ENCODE measurements at places on chromosomes 11 and 22. TPM values are rescaled to one million over a fixed set of nuclear protein-coding genes. Genes with fewer than 3 reads are reported as not detected.

- H3K4me1 ChIP-seq: peaks cover 23% of the 10 kb centered on the region
- no peaks in the 10 kb centered on the region for H3K36me3 ChIP-seq
- no peaks in the 10 kb centered on the region for H3K27me3 ChIP-seq
Measured at GRCh38 chr22:23251445-23252093, 71.3 kb downstream of the BCR start.

DNA sequence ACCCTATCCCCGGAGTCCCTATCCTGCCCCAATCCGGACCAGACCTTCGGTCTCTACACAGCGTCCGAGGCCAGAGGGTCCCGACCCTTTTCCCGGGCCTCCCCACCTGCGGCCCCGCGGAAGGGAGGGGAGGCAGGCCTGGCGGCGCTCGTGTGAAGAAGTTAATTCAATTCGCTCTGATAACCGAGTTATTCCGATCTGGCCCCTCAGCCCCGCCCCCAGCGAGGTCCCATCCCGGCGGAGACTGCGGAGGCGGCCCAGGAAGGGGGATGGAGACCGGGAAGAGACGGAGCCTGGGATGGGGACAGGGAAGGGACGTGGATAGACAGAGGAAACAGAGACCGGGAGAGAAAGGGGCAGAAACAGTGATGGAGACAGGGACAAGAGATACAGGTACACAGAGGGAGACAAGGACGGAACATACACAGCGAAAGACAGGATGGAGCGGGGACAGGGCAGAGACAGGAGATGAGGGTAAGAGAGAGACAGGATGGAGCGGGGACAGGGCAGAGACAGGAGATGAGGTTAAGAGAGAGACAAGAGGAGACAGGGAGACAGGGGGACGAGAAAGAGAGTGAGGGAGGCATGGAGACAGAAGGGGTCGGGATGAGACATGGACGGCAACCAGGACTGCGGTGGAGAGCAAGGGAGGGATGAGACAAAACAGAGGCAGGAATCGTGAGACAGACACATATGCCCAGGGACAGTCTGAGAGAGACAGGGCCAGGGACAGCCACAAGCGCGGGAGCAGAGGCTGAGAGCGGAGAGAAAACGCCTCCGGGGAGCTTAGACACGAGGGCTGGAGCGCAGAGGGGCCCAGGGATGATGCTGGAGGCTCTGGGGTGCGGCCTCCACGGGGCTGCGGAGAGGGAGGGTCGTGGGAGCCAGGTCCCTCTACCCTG is 636 bp upstream of the PHOX2A start:
- H3K36me3 ChIP-seq: no peaks in the 10 kb centered on the region
- no peak overlapping the region for H3K27ac ChIP-seq
- no peak overlapping the region for H3K4me3 ChIP-seq
- H3K4me1 ChIP-seq: peaks cover 33% of the 10 kb centered on the region

DNA sequence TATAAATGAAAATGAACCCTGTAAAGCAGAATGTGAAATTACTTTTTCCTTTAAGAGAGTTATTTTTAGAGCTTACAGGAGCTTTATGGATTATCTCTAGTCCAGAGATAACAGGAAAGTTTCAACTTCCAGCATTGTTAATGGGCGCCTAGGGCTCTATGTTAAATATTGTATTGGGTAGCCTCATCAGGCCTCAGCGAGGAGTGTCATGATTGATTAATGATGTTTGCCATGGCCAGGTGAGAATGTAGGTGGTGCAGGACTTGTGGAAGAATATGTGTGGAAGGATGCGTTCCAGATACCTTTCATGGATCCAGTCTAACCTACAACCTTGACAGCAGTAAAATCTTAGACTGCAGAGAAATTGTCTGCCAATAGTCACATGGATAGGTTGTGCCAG is 50.6 kb downstream of the ME3 start:
- no peak overlapping the region for H3K27ac ChIP-seq
- H3K27me3 ChIP-seq: no peaks in the 10 kb centered on the region
- no peak for DNase-seq
- no peaks in the 10 kb centered on the region for H3K36me3 ChIP-seq
- peaks cover 4% of the 10 kb centered on the region for H3K4me1 ChIP-seq
- no peak overlapping the region for H3K4me3 ChIP-seq

DNA sequence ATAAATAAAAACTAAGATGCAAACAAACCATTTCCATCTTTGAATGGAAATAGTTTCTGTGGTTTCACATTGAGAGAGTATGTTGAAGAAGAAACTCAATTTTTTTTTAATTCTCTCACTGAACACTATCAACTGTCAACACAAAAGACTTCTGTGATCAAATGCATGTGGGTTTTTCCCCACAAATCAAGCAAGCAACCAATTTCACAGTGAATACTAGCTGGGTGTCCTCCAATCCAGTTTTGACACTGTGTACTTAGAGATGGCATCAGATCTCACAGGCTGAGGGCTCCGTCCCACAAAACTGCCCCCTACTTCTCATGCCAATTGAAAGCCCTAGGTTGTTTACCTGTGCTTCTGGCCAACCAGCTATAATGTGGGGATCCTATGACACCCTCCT is 34.5 kb downstream of the CTSC start:
- H3K4me3 ChIP-seq: no peak overlapping the region
- H3K4me1 ChIP-seq: peaks cover 19% of the 10 kb centered on the region
- H3K27ac ChIP-seq: no peak overlapping the region
- no peaks in the 10 kb centered on the region for H3K27me3 ChIP-seq
- H3K36me3 ChIP-seq: peaks cover 15% of the 10 kb centered on the region

GRCh38 chr22:42895087-42895486 is 38.0 kb upstream of the ARFGAP3 start:
- no peak for DNase-seq
- H3K4me3 ChIP-seq: no peak overlapping the region
- no peaks in the 10 kb centered on the region for H3K27me3 ChIP-seq
- H3K36me3 ChIP-seq: peaks cover 9% of the 10 kb centered on the region

GRCh38 chr11:48043991-48044512 is 63.7 kb downstream of the PTPRJ start:
- H3K4me3 ChIP-seq: no peak overlapping the region
- DNase-seq: no peak
- H3K4me1 ChIP-seq: peaks cover 14% of the 10 kb centered on the region
- no peaks in the 10 kb centered on the region for H3K27me3 ChIP-seq
- H3K27ac ChIP-seq: peak overlapping the region; percentile 52
- H3K36me3 ChIP-seq: no peaks in the 10 kb centered on the region

GRCh38 chr22:35961480-35962295 is 66.9 kb downstream of the RBFOX2 start:
- no peak overlapping the region for H3K4me3 ChIP-seq
- peak overlapping the region; percentile 48 for H3K27ac ChIP-seq
- H3K4me1 ChIP-seq: peaks cover 13% of the 10 kb centered on the region
- no peak for DNase-seq
- H3K27me3 ChIP-seq: no peaks in the 10 kb centered on the region

GRCh38 chr22:29307596-29308147 is 1.2 kb downstream of the GAS2L1 start:
- peak overlapping the region; percentile 67 for H3K4me3 ChIP-seq
- no peaks in the 10 kb centered on the region for H3K36me3 ChIP-seq
- H3K4me1 ChIP-seq: peaks cover 55% of the 10 kb centered on the region
- DNase-seq: no peak
- peak overlapping the region; percentile 90 for H3K27ac ChIP-seq
- no peaks in the 10 kb centered on the region for H3K27me3 ChIP-seq

- no peaks in the 10 kb centered on the region for H3K27me3 ChIP-seq
- no peaks in the 10 kb centered on the region for H3K36me3 ChIP-seq
- no peak overlapping the region for H3K27ac ChIP-seq
- no peak for DNase-seq
Measured at GRCh38 chr11:68966894-68967780, 13.6 kb downstream of the MRGPRD start.

DNA sequence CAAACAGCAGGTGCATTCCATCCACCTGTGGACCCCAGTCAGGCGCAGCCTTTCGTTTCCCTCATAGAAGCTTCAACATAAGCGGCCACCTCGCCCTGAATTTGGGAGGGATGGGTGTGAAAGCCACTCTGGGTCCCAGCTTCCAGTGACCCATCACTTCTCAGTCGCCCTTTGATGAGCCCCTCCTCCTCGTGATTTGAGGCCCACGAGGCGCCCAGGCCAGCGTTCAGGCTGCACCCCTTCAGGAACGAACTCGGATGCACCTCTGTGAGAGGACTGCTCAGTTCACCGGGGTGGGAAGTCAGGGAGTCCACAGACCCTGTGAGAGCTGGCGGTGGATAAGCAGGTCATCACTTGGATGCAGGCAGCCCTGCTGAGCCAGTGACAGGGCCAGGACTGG is 1118.2 kb downstream of the BRD1 start:
- DNase-seq: no peak
- no peaks in the 10 kb centered on the region for H3K27me3 ChIP-seq
- no peak overlapping the region for H3K27ac ChIP-seq
- no peak overlapping the region for H3K4me3 ChIP-seq

DNA sequence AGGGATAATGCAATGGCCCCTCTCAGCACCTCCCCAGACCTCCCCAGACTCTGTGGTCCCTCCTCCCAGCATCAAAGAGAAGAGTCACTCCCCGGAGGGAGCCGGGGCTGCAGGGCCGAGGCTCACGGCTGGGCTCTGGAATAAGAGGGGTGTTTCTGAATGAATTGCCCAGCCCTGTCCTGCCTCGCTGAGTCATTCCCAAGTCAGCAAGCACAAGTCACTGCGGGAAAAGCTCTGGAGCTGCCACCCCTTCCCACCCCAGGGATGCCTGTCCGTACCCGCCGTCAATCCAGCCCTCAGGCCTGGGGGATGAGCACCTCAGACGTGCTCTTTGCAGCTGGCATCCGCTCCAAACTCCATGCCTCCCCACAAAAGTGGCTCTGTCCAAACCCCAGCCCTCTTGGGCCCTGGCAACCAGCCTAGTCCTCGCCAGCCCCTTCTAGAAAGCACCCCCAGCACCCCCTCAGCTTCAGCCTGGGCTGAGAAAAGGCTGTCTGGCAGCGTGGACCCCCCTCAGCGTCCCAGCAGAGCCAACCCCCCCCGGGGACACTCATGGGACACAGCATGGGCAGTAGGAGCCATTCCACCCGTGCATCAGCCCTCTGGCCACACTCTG is 22.7 kb downstream of the CELSR1 start:
- no peaks in the 10 kb centered on the region for H3K27me3 ChIP-seq
- peak; percentile 60 for DNase-seq
- H3K4me3 ChIP-seq: no peak overlapping the region

- no peak for DNase-seq
- no peaks in the 10 kb centered on the region for H3K27me3 ChIP-seq
- H3K36me3 ChIP-seq: no peaks in the 10 kb centered on the region
- H3K4me1 ChIP-seq: peaks cover 4% of the 10 kb centered on the region
- no peak overlapping the region for H3K4me3 ChIP-seq
Measured at GRCh38 chr11:11038782-11039181, 180.9 kb upstream of the ZBED5 start.

DNA sequence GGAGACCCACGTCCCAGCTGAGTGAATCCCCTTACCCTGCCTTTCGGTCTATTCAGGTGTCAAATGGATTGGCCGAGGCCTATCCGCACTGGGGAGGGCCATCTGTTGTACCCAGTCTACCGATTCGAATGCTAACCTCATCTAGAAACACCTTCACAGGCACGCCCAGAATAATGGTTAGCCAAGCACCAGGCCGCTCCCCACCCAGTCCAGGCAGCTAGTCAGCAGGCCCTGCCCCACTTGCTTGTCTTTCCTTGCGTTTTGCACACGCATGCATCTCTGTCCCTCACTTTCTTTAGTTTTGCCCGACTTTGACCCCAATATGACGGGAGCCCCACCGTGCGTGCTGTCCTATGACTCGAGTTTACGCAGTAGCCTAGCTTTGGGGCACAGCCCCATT is 31.7 kb downstream of the PARVB start:
- no peak overlapping the region for H3K4me3 ChIP-seq
- peaks cover 5% of the 10 kb centered on the region for H3K4me1 ChIP-seq
- no peaks in the 10 kb centered on the region for H3K36me3 ChIP-seq
- H3K27ac ChIP-seq: no peak overlapping the region
- DNase-seq: no peak

DNA sequence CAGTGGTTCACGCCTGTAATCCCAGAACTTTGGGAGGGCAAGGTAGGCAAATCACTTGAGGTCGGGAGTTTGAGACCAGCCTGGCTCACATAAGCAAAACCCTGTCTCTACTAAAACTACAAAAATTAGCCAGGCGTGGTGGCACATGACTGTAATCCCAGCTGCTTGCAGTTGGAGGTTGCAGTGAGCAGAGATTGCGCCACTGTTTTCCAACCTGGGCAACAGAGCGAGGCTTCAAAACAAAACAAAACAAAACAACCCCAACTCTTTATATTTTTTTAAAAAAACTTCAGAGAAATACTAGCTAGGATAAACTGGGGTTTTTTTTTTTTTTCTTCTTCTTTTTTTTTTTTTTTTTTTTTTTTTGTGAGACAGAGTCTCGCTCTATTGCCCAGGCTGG is 31.8 kb upstream of the RAPSN start:
- no peaks in the 10 kb centered on the region for H3K27me3 ChIP-seq
- H3K36me3 ChIP-seq: peaks cover 93% of the 10 kb centered on the region
- H3K4me3 ChIP-seq: no peak overlapping the region
- no peak overlapping the region for H3K27ac ChIP-seq
- H3K4me1 ChIP-seq: peaks cover 17% of the 10 kb centered on the region
- no peak for DNase-seq

GRCh38 chr11:26322335-26323067 is 9.4 kb upstream of the ANO3 start:
- no peaks in the 10 kb centered on the region for H3K27me3 ChIP-seq
- no peak overlapping the region for H3K4me3 ChIP-seq
- no peaks in the 10 kb centered on the region for H3K4me1 ChIP-seq
- no peak overlapping the region for H3K27ac ChIP-seq

GRCh38 chr22:19167106-19167869 is 11.2 kb downstream of the SLC25A1 start:
- no peak overlapping the region for H3K27ac ChIP-seq
- no peak for DNase-seq
- peaks cover 4% of the 10 kb centered on the region for H3K27me3 ChIP-seq
- no peaks in the 10 kb centered on the region for H3K36me3 ChIP-seq
- peaks cover 29% of the 10 kb centered on the region for H3K4me1 ChIP-seq

Gene UBQLNL
- total RNA-seq: 0.76 TPM

Gene TPBGL
- total RNA-seq: 0.94 TPM

Gene NXPE1
- not detected for total RNA-seq

Gene OR10D3
- total RNA-seq: not detected

Gene OR51I2
- total RNA-seq: not detected

Gene MUC5AC
- total RNA-seq: not detected

Gene CDC42EP1
- 38.8 TPM for total RNA-seq

Gene SLCO2B1
- 251 TPM for total RNA-seq

Gene ABCG4
- not detected for total RNA-seq

Gene TIGD3
- 0.51 TPM for total RNA-seq

Gene RCN1
- total RNA-seq: 49.3 TPM

Gene AMPD3
- 9.0 TPM for total RNA-seq

Measured in upper lobe of left lung (tissue), 6 donors.